ENCODE measurements at places on chromosomes 6 and 20.

DNA sequence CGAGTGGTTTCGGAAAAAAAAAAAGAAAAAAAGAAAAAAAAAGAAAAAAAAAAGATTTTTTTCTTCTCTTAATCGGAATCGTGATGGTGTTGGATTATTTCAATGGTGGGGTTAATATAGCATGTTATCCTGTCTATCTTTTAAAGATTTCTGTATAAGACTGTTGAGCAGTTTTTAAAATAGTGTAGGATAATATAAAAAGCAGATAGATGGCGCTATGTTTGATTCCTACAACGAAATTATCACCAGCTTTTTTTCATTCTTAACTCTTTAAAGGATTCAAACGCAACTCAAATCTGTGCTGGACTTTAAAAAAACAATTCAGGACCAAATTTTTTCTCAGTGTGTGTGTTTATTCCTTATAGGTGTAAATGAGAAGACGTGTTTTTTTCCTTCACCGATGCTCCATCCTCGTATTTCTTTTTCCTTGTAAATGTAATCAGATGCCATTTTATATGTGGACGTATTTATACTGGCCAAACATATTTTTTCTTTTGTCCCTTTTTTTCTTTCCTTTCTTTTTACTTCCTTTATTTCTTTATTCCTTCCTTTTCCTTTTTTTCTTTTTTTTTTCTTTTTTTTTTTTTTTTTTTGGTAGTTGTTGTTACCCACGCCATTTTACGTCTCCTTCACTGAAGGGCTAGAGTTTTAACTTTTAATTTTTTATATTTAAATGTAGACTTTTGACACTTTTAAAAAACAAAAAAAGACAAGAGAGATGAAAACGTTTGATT is 3.6 kb downstream of the SOX4 start:
- peak overlapping the region; percentile 59 for H3K27ac ChIP-seq
- H3K4me3 ChIP-seq = no peak overlapping the region
- peaks cover 41% of the 10 kb centered on the region for H3K27me3 ChIP-seq
- H3K4me1 ChIP-seq = peaks cover 21% of the 10 kb centered on the region
- no peaks in the 10 kb centered on the region for H3K36me3 ChIP-seq

- no peak overlapping the region for H3K4me3 ChIP-seq
- H3K36me3 ChIP-seq = no peaks in the 10 kb centered on the region
- DNase-seq = peak; percentile 58
- H3K27me3 ChIP-seq = no peaks in the 10 kb centered on the region
- no peak overlapping the region for H3K27ac ChIP-seq
- no peaks in the 10 kb centered on the region for H3K4me1 ChIP-seq
Measured at GRCh38 chr20:3710703-3711483, 1.5 kb downstream of the SIGLEC1 start.

- no peaks in the 10 kb centered on the region for H3K27me3 ChIP-seq
- peaks cover 5% of the 10 kb centered on the region for H3K4me1 ChIP-seq
- no peak for DNase-seq
- H3K27ac ChIP-seq = no peak overlapping the region
- peak overlapping the region; percentile 8 for H3K4me3 ChIP-seq
- H3K36me3 ChIP-seq = no peaks in the 10 kb centered on the region
Measured at GRCh38 chr6:154605882-154606370, 95.4 kb upstream of the CNKSR3 start.

- H3K36me3 ChIP-seq = no peaks in the 10 kb centered on the region
Measured at GRCh38 chr20:43243672-43244269, 54.1 kb upstream of the PTPRT start.

DNA sequence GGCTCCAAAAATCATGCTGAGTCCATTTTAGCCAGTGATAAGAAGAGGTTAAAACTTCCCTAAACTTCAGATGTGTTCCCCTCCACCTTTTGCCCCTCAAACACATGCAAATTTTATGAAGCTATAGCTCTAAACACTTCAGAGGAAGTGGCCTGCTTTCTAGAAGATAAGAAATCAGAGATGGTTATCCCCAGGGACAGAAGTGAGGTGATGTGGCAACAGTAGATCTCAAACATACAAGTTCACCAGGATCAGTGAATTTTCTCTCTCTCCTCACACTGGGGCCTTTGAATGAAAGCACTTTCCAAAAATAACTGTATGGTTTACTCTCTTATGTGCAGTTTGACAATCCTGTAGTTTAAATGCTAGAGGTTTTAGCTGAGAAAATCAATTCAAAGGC is 332.0 kb downstream of the BTBD9 start:
- H3K4me3 ChIP-seq = no peak overlapping the region
- H3K4me1 ChIP-seq = no peaks in the 10 kb centered on the region
- DNase-seq = no peak
- H3K27ac ChIP-seq = no peak overlapping the region
- H3K36me3 ChIP-seq = no peaks in the 10 kb centered on the region

GRCh38 chr6:11689847-11690246 is 88.8 kb downstream of the ADTRP start:
- H3K27me3 ChIP-seq = peaks cover 3% of the 10 kb centered on the region
- H3K4me3 ChIP-seq = no peak overlapping the region
- no peaks in the 10 kb centered on the region for H3K36me3 ChIP-seq
- no peak for DNase-seq
- no peaks in the 10 kb centered on the region for H3K4me1 ChIP-seq
